ENCODE measurements at places on chromosomes 4 and X.

DNA sequence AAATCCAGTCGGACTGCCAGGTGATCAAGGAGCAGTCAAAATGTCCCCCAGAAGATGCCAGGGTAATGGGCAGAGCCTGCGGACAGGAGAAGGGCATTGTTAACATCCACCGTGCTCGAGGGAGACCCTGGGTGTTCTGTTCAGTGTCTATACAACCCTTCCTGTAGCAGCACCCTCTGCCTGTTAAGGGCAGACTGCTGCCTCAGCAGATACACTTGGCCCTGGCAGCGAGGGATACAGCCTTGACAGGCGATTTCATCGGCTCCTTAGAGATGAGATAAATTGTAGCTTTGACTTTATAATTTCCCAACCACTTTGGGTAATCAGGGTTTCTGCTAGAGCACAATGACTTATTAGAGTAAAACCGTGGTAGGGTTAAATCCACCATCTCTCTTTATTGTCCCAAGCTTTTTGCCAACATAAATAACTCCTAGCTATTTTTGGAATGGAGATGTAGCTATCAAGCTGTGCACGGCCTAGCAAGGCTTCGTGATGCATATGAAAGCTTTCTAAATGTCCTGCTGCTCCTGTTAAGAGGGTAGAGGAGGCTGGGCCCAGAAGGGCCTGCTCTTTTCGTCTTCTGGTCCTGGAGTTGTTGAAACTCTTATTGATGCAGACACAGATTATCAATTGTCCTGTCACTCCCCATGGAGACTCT, 195.9 kb downstream of the CPEB2 start:
- DNase-seq = peak; percentile 18

- DNase-seq = peak; percentile 25
Measured at GRCh38 chr4:7120341-7120740, 52.5 kb upstream of the GRPEL1 start.

DNA sequence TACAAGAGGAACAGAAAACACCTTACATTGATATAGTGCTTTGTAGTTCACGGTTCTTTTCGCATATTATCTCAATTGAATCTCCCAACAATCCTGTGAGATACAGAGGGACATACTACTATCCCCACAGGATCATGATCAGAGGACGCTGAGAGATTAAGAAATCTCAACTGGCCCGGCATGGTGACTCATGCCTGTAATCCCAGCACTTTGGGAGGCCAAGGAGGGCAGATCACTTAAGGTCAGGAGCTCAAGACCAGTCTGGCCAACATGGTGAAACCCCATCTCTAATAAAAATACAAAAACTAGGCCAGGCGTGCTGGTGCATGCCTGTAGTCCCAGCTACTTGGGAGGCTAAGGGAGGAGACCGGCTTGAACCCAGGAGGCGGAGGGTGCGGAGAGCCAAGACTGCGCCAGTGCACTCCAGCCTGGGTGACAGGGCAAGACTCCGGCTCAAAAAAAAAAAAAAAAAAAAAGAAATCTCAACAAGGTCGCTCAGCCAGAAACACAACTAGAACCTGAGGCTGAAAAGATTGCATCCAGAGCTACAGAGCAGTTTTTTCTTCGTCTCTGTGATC, 7.4 kb downstream of the APOO start:
- peak; percentile 49 for DNase-seq

DNA sequence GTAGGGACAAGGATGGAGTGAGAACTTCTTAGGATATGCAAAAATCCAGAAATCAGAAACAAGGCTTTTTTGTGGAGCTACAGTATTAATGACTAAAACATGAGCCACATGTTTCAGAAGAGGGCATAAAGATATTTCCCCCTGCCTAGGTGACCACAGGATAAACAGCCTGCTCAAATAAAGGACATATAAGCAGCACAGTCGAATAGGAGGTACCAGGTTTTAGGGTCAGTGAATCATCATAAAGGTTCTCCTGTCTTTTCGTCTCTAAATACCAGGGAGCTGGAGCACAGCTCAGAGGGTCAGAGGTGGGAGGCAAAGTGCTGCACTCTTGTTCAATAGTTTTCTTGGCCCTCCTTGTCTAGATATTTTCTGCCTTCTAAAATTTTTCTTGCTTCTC, 211.9 kb upstream of the HS3ST1 start:
- DNase-seq = peak; percentile 50

GRCh38 chrX:30713061-30713525, 59.9 kb downstream of the GK start:
- DNase-seq = peak; percentile 37

Data from LHCN-M2 (cell line).